Adipocyte (in vitro differentiated cells): ENCODE measurements at places on chromosomes 7 and 10.

- DNase-seq, result no peak
Observed at GRCh38 chr10:48439581-48440041, 133.1 kb downstream of the MAPK8 start.

- DNase-seq, result peak; percentile 28
Observed at GRCh38 chr10:27241010-27241651, 534 bp upstream of the ACBD5 start.

DNA sequence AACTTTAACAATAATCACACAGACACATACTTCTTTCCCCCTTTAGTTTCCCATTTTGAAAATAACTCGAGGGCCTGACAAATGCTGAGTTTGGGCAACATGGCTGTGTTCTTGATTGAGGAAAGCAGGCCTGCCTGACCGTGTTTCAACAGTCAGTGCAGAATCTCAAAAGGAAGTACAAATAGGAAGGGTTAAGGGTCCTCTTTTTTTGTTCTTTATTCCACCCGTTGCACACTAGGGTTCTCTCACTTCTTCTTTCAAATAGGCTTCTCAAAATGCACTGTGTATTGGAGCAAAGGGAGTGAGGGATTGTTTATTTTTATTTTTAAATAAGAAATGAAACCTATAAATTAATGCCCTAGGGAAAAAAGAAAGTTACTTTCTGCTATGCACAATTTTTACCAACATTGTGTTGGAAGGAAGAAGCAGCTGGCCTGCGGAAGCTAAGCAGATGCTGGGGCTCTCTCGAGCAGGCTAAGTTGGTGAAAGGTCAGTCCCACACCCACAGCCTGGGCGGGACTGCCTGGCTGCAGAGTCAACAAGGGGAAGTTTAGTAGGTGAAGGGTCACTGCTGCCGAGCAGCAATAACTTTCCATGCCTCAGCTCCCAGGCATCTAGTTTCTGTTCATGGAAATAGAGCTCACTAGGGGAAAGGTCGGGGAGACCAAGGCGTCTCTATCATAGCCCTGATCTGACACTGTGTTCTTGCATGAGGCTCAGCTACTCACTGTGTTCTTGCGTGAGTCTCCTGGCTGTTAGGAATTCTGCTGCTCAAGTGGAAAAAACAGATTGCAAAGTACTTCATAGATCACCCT, 12.2 kb upstream of the PDK4 start:
- DNase-seq, result peak; percentile 96

DNA sequence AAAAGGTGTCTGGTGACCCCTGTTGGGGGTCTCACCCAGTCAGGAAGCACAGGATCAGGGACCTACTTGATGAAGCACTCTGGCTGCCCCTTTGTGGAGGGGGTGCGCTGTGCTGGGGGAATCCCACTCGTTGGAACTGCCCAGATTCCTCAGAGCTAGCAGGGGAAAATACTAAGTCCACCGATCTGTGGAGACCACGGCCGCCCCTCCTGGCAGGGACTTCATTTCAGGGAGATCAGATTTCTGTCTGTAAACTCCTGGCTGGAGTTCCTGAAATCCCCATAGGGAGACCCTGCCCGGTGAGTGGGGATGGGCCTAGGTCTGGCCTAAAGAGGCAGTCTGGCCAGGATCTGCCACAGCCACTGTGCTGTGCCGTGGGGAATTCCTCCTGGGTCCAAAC, 79.3 kb upstream of the ADCY1 start:
- DNase-seq, result no peak

GRCh38 chr7:47771336-47771989, 176.8 kb downstream of the PKD1L1 start:
- peak; percentile 52 for DNase-seq

GRCh38 chr7:24455813-24456525, 117.3 kb upstream of the PALS2 start:
- DNase-seq, result no peak

DNA sequence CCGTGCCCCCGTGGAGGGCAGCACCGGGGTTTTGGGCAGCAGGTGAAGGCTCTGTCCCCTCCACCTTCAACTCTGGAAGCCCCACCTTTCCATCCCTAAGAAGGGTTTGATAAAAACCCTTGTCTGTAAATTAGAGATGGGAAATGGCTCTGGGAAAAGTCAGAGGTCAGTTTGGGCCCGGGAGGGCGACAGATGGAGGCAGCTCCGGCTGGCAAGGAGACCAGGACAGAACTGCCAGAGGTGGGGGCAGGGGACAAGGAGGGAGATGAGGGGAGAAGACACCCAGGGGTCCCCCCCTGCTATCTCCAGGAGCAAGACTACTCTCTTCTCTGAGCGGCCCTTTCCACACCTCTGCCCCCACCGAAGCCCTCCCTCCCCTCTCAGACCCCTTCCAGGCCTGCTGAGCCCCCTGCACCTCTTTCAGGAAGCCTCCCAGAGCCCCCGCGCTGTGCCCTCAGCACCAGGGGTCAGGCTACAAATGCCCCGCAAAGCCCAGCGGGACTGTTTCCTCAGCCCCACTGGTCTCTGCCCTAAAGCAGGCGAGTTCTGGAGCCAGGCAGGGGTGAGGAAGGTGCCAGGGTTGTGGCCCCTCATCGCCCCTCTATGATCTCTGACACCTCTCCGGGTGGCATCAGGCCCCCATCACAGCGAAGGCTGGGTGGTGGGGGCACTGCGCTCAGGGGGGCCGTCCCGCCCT, 980 bp upstream of the SH2B2 start:
- DNase-seq, result no peak

- DNase-seq, result no peak
Observed at GRCh38 chr7:110988890-110989501, 101.9 kb upstream of the LRRN3 start.

GRCh38 chr10:124340033-124340760, 78.5 kb downstream of the OAT start:
- peak; percentile 98 for DNase-seq

DNA sequence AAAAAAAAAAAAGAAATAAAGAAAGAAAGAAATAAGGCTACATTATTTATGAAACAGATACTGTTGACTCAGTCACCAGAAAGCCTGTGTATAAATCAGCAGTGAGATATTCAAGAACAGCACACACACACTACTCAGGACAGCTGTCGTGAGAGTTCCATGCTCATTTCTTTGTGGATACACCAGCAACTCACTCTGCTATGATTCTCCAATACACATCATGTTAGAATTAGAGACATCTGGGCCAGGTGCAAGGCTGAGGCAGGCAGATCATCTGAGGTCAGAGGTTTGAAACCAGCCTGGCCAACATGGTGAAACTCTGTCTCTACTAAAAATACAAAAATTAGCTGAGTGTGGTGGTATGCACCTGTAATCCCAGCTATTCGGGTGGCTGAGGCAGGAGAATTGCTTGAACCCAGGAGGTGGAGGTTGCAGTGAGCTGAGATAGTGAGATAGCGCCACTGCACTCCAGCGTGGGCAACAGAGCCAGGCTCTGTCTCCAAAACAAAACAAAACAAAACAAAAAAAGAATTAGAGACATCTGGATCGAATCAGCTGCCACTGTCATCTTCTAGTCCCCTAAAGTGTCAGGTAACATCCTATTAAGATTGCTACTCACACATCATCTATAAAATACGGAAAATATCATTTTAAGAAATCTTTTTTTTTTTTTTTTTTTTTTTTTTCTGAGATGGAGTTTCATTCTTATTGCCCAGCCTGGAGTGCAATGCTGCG, 11.2 kb upstream of the NUPR2 start:
- no peak for DNase-seq

- DNase-seq, result no peak
Observed at GRCh38 chr7:105438847-105439173, 50.1 kb upstream of the SRPK2 start.

- no peak for DNase-seq
Observed at GRCh38 chr7:64643566-64643965, 22.4 kb upstream of the ZNF107 start.

DNA sequence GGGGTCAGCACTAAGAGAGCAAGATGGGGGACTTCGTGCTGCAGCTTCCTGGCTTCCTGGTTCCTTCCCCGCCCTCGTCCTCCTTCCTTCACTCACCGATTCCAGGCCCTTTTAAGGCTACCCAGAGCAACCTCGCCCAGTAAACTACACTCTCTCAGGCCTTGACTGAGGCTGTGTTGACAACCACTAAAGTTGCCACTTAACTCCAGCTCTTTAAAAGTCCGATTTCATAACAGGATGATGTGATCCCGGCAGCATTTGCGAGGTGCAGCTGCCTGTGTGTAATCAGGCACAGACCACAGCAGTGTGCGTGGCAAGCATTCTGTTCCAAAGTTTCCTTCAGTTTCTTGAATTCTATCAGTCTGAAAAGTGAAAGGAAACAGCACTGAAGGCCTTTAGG, 110.6 kb downstream of the RAB11FIP2 start:
- peak; percentile 56 for DNase-seq

DNA sequence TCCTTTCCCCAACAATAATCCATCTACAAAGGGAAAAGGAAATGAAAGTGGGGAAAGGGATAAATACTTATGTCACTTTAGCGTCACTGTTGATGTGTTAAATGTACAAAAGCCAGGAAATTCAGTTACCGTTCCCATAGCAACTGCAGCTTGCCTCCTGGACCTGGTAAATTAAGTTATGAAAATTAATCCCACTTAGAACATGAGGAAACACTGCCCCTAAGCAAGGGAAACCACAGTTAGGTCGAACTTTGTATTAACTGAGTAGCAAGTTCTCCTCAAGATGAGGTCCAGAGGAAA, 338.2 kb upstream of the AOAH start:
- no peak for DNase-seq

GRCh38 chr7:3063016-3063753, 19.5 kb upstream of the CARD11 start:
- DNase-seq, result no peak

DNA sequence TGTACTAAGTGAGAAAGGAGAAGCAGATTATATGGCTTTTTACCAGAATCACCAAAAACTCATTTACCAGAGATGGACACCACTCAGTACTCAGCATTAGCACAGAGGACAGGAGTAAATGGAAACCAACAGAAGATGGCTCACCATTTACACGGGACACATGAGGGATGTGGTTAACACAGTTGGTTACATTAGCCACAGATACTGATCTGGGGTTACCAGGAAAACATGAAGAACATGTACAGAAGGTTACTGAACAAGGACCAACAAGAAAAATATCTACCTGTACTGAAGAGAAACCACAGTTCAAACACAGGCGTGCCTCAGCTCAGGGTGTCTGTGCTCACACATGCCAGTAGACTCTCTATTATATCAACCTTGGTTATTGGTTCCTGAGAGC, 1285.8 kb upstream of the SORCS1 start:
- DNase-seq, result no peak

DNA sequence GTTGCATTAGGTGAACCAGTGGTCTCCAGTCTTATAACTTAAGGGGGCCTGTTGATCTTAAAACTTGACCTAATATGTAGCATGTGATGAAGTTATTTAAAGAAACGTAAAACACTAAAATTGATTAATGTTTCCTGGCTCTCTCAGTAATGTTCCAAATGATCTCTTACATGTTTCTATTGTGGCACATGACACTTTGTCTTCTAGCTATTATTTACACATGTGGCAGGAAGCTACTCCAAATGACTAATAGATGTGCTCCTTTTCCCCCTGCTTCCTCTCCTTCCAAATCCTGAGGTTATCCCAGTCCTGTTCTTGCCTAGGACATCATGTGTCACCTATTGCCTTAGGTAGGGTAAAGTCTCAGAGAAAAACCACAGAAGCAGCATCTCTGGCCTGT, 89.4 kb downstream of the FAS start:
- no peak for DNase-seq

- peak; percentile 26 for DNase-seq
Observed at GRCh38 chr7:93622036-93623033, 47.8 kb upstream of the CALCR start.

DNA sequence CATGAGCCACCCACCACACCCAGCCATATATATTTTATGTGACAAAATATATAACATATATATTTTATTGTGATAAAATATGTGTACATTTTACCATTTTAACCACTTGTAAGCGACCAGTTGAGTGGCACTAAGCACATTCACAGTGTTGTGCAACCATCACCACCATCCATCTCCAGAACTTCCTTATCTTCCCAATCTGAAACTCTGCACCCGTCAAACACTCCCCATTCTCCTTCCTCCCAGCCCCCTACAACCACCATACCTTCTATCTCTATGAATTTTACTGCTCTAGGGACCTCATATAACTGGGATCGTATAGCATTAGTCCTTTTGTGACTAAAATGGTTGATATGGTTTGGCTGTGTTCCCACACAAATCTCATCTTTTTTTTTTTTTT, 20.8 kb upstream of the CYTH3 start:
- no peak for DNase-seq

- DNase-seq, result no peak
Observed at GRCh38 chr7:132516042-132516840, 60.0 kb downstream of the PLXNA4 start.

DNA sequence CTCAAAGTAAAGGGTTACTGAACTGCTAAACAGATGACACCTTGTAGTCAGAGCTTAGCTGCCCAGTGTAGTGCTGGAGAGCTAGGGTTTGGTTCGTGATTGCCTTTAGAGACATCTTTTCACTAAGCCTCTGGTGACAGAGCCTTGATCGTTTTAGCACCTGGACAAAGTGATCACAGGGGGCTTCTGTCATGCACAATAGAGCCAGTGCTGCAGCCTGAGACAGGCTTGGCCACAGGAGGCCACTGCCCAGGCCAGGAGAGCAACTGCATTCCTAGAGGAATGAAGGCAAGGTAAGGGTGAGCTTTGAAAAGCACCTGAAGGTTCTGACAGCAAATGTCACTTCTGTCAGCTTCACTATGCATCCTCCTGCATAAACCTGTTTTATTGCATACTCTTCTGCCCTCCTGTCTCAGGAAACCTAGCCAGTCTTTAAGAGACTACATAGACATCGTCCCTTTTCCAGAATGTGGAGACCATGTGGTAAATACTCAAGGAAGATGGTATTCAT, 122.9 kb downstream of the NPY start:
- no peak for DNase-seq

- DNase-seq, result no peak
Observed at GRCh38 chr7:1243290-1243963, 10.8 kb downstream of the UNCX start.
